ENCODE measurements at places on chromosomes 12 and 14. TPM values are rescaled to one million over a fixed set of nuclear protein-coding genes. Genes with fewer than 3 reads are reported as not detected.

DNA sequence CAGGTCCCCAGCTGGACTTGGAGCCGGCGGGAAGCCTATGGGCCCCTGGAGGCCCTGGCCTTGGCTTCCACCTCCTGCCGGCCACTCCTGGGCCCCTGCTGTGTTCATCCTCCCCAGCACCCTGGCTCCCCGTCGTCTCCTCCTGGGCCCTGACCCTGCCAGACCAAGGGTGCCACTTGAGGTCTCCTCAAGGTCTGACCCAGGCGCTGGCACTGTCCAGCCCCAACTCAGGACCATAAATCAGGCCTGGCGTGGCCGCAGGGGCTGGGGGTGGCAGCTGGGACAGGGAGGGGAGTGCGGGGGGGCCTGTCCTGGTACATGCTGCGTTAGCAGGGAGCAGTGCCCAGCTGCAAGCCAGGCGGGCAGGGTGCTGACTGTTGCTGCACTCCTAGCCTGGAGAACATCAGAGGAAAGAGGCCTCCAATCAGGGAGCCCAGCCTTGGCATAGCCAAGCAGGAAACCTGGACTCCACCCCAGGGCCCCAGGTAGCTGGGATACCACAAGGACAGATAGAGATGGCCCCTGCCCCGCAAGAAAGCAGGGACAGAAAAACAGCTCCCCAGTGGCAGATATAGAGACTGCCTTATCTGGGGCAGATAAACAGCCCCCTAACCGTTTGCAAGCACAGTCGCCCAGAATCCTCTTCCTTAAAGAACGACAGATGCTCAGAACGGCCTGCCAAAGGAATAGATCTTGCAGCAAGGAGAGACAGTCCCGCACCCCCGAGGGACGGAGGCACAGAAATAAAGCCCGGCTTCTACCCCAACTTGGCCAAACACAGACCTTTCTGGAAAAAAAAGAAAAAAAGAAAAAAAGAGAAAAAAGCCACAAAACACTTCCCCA lies 6.5 kb upstream of the ATG101 start:
- H3K4me1 ChIP-seq = no peaks in the 10 kb centered on the region
- DNase-seq = no peak
- no peaks in the 10 kb centered on the region for H3K36me3 ChIP-seq
- H3K27me3 ChIP-seq = no peaks in the 10 kb centered on the region

DNA sequence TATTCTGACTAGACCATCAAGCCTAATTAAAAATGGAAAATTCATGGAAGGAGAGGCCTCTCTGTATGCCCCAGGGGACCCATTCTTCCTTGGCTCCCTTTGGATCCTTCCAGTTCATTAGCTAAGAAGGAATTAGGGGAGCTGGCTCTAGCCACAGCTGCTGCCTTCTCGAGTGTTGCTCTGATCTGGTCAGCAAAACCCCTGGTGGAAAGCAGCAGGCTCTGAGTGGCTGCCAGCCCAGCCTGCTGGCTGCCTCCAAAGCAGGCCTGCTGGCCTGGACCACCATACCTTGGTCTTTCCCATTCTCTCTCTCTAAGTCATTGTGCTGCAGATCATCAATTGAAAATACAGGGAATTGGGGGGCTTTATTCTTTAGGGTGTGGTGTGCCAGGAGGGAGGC lies 29.0 kb upstream of the AKAP6 start:
- no peaks in the 10 kb centered on the region for H3K36me3 ChIP-seq
- no peak for DNase-seq
- no peak overlapping the region for H3K4me3 ChIP-seq
- H3K27me3 ChIP-seq = no peaks in the 10 kb centered on the region

GRCh38 chr14:99535448-99535847 lies 54.2 kb downstream of the CCNK start:
- no peaks in the 10 kb centered on the region for H3K36me3 ChIP-seq
- H3K4me1 ChIP-seq = no peaks in the 10 kb centered on the region
- H3K4me3 ChIP-seq = no peak overlapping the region
- H3K27ac ChIP-seq = no peak overlapping the region

GRCh38 chr12:93177208-93178153 lies 200.2 kb upstream of the NUDT4 start:
- no peak overlapping the region for H3K4me3 ChIP-seq
- H3K27me3 ChIP-seq = no peaks in the 10 kb centered on the region
- H3K4me1 ChIP-seq = peaks cover 5% of the 10 kb centered on the region
- no peak overlapping the region for H3K27ac ChIP-seq
- H3K36me3 ChIP-seq = no peaks in the 10 kb centered on the region

Gene TAS2R7
- total RNA-seq = not detected

DNA sequence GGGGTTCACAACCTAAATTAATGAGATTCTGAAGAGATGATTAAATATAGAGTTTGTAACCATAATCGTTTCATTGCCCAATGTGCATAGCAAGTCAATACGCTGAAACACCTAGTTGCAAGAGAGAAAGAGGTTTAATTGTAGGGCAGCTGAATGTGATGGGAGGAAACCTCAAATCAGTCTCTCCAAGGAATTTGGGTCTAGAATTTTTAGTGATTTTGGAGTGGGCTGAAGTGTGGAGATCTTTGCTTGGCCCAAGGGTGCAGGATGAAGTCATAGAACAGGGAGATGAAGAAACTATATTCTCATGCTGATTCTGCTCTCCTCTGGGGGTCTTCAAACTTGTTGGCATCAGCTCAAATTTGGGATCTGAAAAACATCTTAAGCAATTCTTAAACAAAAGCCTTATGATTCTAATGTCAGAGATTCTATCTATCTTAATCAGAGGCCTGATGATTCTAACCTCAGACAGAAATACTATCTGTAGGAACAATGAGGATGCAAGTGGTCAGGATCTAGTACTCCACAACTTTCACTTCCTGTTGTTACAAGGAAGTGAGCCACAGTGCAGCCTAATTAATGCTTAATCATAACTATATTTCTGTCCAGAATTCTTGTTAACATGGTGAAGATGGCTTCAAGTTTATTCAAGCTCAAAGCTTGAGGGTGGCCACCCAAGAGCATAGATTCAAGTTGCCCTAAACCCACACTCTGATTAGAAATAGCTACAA lies 80.2 kb upstream of the FUT8 start:
- H3K27me3 ChIP-seq = no peaks in the 10 kb centered on the region
- H3K4me3 ChIP-seq = no peak overlapping the region
- H3K27ac ChIP-seq = no peak overlapping the region
- no peaks in the 10 kb centered on the region for H3K36me3 ChIP-seq
- DNase-seq = no peak
- H3K4me1 ChIP-seq = peaks cover 26% of the 10 kb centered on the region

DNA sequence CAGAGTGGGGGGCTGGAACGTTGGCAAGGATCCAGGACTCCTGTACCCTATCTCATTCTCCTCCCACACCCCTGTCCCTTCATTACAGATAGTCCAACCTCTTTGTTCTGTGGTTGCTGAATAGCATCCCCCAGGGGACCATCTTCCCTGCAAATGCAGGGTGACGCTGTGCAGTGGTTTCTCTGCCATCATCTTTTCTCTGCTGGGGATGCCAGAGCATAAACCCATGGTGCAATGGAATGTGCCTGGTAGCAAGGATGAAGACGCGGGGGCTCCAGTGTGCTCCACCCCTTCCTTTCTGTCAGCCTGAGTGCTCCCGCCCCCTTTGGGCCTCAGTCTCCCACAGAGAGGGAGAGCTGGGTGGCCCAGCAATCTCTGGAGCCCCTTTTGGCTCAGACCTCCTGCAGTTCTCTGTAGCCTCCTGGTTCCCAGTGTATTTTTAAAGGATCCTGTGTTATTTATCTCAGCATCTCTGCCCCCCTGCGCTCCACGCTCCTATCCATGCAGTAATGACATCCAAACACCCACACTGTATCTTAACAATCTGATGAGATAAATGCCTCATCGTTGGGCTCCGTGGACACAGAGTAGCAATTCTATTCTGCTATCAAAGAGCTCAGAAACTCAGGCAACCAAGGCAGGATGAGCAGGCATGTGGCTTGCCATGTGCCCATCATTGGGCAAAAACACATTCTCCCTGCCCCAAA lies 212.8 kb downstream of the CACNA1C start:
- H3K27ac ChIP-seq = no peak overlapping the region
- H3K4me3 ChIP-seq = no peak overlapping the region
- H3K27me3 ChIP-seq = peaks cover 18% of the 10 kb centered on the region
- DNase-seq = no peak

GRCh38 chr12:122888232-122888752 lies 7.6 kb downstream of the VPS37B start:
- no peaks in the 10 kb centered on the region for H3K27me3 ChIP-seq
- peak; percentile 83 for DNase-seq
- H3K4me1 ChIP-seq = peaks cover 56% of the 10 kb centered on the region
- H3K27ac ChIP-seq = peak overlapping the region; percentile 95
- H3K36me3 ChIP-seq = no peaks in the 10 kb centered on the region

DNA sequence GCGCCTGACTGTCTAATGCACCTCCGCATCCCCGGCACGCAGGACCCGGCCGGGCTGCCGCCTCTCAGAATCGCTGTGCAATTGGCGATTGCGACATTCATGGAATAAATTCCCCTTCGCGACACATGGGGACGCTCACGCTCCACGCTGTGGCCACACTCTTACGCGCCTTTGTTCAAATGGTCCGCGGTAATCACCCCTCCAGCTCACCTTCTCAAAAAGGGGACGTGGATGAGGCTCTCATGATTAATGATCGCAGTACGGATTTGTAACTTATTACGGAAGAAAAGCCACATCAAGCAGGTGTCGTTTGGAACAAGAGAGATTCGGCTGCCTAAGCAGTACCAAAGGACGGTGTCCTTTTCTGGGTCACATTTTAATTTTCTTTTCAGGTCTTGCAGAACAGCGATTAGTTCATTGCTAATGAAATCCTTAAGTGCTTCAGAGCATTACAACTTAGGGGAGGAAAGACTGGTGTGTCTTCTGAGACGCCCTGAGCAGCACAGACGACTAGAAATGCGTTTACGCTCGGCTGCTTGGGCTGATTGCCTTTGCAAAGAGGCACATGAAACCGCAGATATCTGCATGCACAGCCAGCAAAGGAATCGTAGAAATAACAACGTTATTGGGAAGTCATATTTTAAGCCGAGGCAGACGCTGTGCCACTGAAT lies 37.3 kb upstream of the ADGRD1 start:
- peaks cover 12% of the 10 kb centered on the region for H3K4me1 ChIP-seq
- no peaks in the 10 kb centered on the region for H3K36me3 ChIP-seq
- peaks cover 25% of the 10 kb centered on the region for H3K27me3 ChIP-seq
- DNase-seq = peak; percentile 48
- no peak overlapping the region for H3K27ac ChIP-seq

DNA sequence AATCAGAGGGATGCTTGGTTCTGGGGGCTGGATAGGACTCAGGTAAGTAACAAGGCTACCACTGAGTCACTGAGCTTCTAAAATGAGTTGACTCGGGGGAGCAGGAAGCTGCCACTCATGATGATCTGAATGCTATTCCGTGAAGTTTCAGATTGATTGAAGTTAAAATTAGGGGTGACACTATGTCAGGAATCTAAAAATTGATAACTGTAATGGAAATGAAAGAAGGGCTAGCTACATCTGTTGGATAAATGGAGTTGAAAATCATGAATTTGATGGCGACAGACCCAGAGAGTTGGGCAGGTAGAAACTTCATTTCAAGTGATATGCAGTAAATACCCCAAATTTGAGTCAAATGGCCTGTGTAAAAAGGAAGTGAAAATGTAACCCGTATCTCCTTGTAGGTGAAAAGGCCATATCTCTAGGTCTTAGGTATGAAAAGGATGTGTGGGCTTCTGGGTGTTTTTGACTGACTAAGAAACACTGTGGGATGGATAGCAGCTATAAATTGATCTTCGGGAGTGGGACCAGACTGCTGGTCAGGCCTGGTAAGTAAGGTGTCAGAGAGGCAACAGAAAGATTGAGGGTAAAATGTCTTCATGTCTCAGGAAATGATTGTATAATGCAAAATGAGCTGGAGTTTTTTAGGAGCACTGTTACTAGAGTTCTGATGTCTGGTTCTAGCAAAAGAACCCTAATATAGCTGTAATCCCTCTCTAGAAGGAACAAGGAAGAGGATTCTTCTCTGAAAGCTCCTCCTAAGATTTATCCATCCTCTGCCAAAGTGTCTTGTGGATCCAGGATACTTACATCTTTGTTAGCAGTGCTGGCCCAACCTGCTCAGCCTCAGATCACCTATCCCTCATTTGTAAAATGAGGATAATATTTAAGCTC lies 57.3 kb downstream of the DAD1 start:
- H3K27me3 ChIP-seq = no peaks in the 10 kb centered on the region
- H3K4me1 ChIP-seq = peaks cover 9% of the 10 kb centered on the region

- H3K27me3 ChIP-seq = no peaks in the 10 kb centered on the region
- H3K27ac ChIP-seq = no peak overlapping the region
- DNase-seq = no peak
- no peaks in the 10 kb centered on the region for H3K4me1 ChIP-seq
- no peak overlapping the region for H3K4me3 ChIP-seq
These were observed 231.2 kb downstream of the PIK3C2G start for GRCh38 chr12:18492372-18493025.

DNA sequence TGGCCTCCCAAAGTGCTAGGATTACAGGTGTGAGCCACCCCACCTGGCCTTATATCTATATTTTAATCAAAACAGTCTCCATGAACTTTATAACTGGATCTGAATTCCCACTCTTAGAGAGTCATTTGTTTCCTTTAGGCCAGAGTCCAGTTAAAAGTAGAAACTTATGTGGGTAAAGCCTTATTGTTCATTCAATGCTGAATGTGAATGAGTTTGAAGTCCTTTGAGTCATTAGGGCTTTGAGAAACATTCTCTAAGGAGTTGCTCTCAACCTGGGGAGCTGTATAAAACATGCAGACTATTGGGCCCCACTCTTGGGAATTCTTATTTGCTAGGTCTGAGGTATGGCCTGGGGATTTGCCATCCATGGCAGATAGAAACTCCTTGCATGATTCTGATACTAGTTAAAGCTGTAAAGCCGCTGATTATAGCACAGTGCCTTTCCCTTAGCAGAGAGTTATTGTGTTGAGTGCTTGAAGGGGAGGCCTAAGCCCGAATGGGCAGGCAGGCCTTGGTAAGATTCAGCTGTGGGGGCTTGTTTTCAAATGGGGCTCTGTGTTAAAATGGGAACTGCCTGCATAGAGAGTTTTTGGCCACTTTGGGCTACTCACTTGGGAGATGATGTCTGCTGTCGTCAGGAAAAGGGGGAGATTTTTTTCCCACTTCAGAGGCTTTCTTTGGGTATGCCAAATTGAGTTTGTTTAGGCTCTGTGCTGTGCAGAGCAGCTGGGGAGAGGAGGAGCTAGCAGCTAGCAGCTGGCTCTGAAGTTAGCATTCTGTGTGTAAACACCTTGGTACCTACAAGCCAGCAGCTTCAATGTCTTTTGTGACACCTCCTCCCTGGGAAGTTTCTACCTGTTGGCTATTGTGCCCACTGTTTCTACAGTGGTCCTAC lies 117.5 kb downstream of the DACT1 start:
- H3K27ac ChIP-seq = no peak overlapping the region
- H3K27me3 ChIP-seq = no peaks in the 10 kb centered on the region
- H3K4me1 ChIP-seq = peaks cover 21% of the 10 kb centered on the region
- H3K4me3 ChIP-seq = no peak overlapping the region

Gene HPD
- total RNA-seq = 0.85 TPM

DNA sequence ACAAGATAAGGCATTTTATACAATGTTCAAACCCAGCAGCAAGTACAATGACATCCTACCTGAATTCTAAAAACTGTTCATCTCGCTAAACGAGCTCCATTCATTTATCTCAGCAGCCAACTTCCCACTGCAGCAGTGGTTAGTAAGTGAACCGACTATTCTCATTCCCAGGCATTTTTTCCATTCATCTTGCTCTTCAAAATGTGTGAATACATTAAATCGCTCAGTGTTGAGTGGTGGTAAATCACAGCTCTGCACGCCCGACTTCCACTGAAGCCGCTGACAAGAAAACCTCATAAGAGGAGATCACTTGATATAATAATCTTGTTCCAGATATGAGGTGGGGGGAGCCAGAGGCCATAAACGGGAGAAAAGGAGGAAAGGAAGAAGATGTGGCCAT lies 746.2 kb upstream of the USP15 start:
- H3K27me3 ChIP-seq = no peaks in the 10 kb centered on the region
- H3K4me3 ChIP-seq = no peak overlapping the region
- DNase-seq = no peak
- H3K36me3 ChIP-seq = no peaks in the 10 kb centered on the region
- no peaks in the 10 kb centered on the region for H3K4me1 ChIP-seq
- no peak overlapping the region for H3K27ac ChIP-seq

Gene SLC25A47
- total RNA-seq = not detected
